ENCODE measurements at places on chromosomes 7 and 10.

DNA sequence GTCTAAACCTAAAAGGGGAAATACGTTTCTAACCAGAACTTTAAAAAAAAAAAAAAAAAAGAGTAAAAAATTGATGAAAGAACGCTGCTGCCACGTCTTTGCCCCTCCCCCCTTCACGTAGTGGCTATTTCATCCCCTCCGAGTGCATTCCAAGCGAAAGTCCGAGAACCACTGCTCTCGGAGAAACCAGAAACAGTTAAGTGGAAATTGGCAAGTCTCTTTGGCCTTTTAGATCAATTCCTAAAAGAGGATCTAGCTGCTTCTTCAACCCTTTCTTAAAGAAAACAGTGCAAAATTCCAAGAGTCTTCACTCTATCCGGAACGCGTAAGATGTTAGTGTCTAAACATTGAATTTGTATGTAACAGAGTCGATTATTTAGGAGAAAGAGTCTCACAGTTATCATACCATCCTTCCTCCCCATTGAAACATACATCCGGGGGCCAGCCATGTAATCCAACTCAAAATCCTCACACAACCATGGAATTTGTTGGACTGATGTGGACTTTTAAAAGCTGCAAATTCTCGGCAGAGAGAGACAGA lies 1.1 kb downstream of the P4HA1 start:
- peak; percentile 66 for DNase-seq

- DNase-seq, result no peak
Measured at GRCh38 chr7:15470825-15471668, 90.8 kb downstream of the AGMO start.

DNA sequence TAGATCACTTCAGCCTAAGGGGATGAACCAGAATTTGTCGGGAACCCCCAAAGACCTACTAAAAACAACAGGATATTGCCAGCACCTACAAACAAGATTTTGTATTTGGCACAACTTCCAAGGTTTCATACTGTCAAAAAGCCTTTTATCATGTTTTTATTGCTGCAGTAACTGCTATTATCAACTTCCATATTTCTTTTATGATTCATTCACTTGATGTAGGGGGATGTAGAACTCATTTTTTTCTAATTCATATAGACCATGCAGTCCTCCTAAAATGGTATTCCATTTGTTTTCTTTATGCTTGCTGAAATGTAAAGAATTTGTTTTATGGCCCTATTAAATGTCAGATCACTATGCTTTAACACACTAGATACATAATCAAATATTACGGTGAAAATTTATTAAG lies 30.0 kb upstream of the WNT16 start:
- DNase-seq, result no peak

DNA sequence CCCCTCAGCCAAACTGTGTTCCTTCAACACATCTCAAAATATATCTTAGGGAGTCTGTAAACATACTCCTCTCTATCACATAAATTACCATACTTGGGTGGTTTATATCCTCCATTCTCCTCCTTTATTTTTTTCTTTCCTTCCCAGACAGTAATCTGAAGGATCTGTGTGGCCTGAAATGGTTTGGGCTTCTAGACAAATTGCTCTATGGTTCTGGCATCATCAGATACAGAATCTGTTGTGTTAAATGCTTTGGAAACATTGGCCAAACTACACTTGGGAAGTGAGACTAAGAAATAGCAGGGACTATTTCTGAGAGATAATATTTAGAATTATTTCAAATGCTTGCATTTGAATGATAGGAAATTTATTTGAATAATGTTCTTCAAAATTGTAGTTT lies 353.0 kb upstream of the KCND2 start:
- no peak for DNase-seq

DNA sequence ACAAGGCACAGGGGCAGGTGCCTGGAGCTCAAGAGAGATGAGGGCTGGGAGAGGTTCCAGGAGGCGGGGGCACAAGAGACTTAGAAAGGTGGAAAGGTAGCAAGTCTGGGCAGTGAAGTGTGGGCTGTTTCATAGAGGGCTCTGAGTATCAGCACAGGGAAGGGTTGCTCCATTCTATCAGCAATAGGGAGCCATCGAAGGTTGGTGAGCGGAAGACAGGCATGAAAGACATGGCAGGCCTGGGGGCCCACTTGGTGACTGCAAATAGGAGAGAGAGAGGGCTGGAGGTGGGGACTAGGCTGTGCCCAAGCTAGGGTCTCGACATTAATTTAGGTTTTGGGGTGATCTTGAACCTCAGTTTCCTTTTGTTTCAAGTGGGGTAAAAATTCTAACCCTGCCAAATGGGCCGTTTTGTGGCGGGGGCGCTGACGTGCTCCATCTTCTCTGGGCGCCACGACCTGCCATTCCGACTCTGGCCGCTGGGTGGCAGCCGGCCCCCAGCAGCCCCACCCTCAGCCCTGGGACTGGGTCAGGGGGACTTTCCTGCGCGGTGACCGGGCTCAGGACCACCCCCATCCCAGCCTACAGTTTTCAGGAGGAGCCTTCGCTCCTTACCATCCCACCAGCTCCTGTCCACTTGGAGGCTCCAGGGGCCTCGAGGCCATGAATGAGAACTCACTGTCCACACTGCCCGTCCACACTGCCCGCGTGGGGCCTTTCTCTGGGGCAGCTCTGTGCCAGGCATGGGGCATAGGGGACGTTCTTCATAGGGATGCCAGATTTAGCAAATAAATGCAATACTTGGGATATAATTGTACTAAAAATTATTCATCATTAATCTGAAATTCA lies 37.2 kb upstream of the PCBD1 start:
- peak; percentile 47 for DNase-seq

GRCh38 chr10:110649347-110650264 lies 5.5 kb downstream of the RBM20 start:
- no peak for DNase-seq

- DNase-seq, result peak; percentile 54
Measured at GRCh38 chr10:114334301-114334700, 70.0 kb downstream of the AFAP1L2 start.

DNA sequence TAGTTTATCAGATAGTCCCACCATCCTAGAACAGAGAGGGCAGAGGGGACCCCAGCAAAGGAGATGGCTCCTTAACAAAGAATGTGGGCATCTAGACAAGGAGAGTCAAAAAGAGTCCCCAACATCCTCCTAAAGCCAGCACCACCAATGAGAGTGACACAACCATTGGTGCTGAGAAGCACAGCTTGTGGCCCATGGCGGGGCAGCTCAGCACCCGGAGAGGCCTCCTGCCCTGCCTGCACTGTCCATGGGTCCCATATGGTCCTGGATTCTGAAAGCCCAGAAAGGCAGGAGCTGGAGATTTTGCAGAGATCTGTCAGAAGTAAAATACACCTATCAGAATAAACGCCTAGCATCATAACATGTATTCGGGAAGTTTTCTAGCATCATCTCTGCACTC lies 311.8 kb upstream of the ZNF32 start:
- no peak for DNase-seq

DNA sequence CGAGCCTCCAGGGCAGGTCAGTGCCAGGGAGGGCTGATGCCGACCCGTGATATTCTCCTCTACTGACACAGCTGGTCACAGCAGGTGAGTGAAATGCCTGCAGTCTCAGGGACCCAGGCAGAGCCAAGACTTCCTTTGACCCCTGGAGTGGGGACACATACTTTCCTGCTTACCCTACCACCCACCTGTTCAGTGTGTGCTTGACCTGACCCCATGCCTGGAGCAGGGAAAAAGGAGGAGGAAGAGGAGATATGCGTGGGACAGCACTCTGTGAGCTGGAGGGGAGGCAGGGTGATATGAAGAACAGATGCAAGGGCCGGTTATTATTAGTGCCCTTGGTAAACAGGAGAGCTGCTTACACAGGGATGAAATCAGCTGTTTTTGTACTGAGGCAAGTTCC lies 40.8 kb upstream of the WIPF3 start:
- DNase-seq, result no peak

GRCh38 chr10:124827474-124827873 lies 25.9 kb downstream of the ABRAXAS2 start:
- DNase-seq, result peak; percentile 58
